Stimulated activated CD4-positive, alpha-beta T cell treated with anti-CD3 and anti-CD28 coated beads, Interleukin-4, amount 100 ng/mL, for 4 hours (primary cell): ENCODE measurements at places on chromosomes 5 and 9.

DNA sequence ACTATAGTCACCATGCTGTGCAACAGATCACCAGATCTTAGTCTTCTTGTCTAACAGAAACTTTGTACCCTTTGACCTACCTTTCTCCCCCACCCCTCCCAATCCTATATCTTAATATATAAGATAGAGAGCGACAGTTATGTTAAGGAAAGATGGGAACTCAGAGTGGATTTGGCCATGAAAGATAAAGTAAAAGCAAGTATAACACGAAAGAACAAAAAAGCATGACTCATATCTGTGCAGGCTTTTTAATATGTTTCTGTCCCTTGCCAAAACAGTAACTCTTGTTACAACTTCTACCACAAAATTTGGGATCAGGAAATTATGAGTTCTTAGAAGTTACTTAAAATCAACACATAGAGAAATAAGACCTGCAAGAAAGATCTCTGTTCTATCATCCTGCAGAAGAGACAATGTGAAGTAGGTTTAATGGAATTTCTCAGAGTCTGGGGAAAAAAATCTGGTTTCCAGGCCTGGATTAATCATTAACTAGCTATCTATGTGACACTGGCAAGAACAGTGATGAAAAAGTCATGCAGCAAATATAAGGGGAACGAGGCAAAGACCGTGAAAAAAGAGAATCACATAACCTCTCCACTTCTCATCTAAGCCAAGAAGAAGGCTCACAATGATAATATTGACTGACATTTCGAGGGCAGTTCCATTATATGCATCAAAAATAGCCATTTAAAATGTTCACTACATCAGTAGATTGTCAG, 18.6 kb downstream of the BAAT start:
- DNase-seq, result no peak

GRCh38 chr5:116371935-116372334, 202.7 kb downstream of the SEMA6A start:
- no peak for DNase-seq

DNA sequence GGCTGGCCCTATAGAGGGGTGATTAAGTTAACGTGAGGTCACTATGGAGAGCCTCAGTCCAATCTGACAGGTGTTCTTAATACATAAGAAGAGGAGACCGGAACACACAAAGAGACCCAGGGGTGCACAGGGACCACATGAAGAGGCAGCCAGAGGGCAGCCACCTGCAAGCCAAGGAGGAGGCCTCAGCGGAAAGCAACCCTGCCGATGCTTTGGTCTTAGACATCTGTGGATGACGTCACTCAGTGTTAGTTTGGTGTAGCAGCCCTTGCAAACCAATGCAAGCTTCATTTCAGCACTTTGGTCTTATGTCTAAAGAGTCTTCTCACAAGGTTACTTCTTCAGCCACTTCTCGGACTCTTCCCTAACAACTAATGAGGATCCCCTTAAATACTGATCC, 47.6 kb upstream of the GRHPR start:
- DNase-seq, result no peak

GRCh38 chr5:142046191-142046590, 33.4 kb upstream of the GNPDA1 start:
- no peak for DNase-seq

DNA sequence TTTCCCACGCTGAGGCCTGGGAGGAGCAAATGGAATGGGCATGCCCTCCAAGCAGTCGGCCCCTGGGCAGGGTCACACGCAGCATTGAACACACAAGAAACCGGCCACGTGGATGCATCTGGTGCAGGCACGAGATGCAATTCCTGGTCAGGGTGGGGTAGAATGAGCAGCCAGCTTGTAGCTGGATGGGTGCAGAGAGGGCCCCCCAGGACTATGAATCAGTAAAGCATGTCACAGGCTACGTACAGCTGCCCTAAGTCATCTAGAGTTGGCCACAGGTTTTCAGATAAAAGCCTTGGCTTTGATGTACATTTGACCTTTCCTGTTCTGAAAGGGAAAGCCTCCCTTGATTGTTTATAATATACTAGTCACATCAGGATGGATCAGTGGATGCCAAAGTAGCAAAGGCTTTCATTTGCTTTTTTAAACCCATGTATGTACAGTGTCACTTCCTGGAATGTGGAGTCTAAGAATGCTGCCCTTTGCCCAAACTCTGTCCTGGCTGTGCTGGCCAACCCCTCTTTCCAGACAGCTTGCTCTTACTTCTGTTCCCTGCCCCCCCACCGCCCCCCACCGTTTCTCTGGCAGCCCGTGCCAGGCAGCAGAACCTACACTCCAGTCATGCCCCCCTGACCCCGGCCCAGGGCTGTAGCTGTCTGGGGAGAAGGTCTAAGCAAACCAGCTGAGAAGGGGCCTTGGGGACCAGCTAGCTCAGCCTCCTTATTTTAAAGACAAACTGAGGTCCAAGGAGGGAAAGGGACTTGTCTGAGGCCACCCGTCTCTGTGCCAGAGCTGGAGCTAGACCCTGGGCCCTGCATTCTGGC, 169.2 kb downstream of the HSPA4 start:
- no peak for DNase-seq
